ENCODE measurements at places on chromosomes 3 and 15. TPM values are rescaled to one million over a fixed set of nuclear protein-coding genes. Genes with fewer than 3 reads are reported as not detected.

DNA sequence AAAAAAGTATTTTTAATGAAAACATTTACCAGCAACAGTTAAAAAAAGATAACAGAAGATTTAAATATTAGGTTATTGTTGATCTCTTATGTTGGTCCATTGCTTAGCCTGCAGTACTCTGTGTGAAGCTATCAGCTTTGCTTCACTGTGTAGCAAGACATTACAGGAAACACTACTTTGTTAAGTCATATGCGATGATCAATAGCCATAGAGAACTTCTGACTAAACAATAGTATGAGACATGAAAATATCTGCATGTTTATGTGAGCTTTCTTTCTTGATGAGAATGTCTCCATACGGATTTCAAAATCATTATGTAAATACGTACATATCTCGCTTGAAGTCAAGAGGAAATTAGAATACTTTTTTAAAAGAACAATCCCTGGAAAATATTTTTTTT, 27.0 kb upstream of the CAPN3 start:
- H3K4me3 ChIP-seq, result no peak overlapping the region
- H3K27me3 ChIP-seq, result no peaks in the 10 kb centered on the region
- no peaks in the 10 kb centered on the region for H3K36me3 ChIP-seq
- no peaks in the 10 kb centered on the region for H3K4me1 ChIP-seq
- H3K27ac ChIP-seq, result no peak overlapping the region

DNA sequence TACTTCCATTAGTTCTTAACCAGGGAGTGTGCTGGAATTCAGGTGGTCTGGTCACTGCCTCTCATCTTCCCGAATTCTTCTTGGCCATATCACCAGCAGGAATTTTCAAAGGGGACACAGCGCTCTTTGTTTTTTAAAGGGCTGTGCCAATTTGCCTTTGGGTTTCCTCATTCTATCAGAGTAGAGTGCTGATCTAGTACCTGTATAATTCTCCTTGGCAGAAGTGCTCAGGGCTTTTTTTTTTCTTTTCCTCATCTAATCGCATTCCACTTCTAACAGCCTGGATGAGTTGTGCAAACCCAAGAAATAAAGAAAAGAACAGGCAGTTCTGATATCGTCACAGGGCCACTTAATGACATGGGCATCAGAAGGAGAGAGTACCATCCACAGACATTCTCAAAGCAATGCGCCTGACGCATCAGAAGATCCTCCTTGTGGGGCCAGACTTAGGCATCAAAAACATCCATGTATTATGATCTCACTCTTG, 121.0 kb downstream of the ASB7 start:
- no peaks in the 10 kb centered on the region for H3K4me1 ChIP-seq
- no peaks in the 10 kb centered on the region for H3K36me3 ChIP-seq
- H3K27ac ChIP-seq, result peak overlapping the region; percentile 93
- H3K27me3 ChIP-seq, result no peaks in the 10 kb centered on the region
- H3K4me3 ChIP-seq, result no peak overlapping the region

GRCh38 chr15:23482764-23483489, 35.9 kb upstream of the GOLGA6L2 start:
- H3K27ac ChIP-seq, result no peak overlapping the region
- DNase-seq, result no peak
- no peaks in the 10 kb centered on the region for H3K36me3 ChIP-seq
- H3K4me1 ChIP-seq, result no peaks in the 10 kb centered on the region
- H3K27me3 ChIP-seq, result no peaks in the 10 kb centered on the region

DNA sequence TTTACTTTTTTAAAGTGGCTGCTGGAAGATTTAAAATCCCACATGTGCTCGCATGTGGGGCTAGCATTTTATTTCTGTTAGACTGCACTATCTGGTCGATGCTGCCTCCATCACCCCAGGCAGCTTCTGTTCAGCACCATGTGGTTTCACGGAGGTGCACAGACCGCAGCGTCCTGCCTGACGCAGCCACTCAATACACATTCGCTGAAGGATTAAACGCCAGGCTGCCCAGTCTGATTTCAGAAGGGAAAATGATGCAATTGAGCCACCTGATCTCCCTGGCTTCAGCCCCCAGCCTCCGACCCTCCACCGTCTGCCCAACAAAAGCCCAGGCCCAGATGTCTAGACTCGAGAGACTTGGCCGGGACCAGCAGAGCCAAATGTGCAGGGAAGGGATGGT, 84.5 kb downstream of the MEGF11 start:
- no peak overlapping the region for H3K27ac ChIP-seq
- H3K4me3 ChIP-seq, result no peak overlapping the region
- no peaks in the 10 kb centered on the region for H3K4me1 ChIP-seq

DNA sequence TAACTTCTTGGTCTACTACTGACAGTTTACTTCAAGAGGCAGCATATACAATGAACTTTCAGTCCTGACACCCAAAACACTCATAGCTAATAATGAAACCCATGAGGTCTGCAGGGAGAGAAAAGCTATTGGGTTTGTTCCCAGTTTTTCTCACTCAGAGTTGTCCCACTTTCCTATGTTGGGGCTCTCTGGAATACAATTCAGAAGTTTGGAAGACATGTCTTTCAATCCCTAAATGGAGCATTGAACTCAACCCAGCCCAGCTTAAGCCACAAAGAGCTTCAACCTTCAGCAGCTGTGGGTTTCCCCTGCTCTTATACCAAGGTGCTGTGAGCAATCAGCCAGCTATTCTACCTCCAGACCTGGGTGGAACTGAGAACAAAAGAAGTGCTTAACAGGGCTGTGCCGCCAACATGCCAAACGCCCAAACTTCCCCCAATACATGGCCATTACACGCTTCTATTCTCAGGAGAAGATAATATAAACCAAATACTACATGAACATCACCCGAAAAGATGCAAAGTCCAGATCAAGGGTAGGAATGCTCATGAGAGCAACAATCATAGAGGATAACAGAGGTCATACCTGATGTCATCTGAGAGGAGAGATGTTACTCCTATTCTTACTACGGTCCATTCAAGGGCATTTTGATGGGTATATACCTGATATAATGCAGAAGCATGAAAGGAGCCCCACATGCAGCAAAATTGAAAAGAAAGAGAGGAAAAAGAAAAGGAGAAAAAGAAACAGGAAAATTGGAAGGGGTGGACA, 131.2 kb upstream of the TGFBR2 start:
- H3K4me3 ChIP-seq, result no peak overlapping the region
- no peak for DNase-seq
- H3K36me3 ChIP-seq, result no peaks in the 10 kb centered on the region
- no peak overlapping the region for H3K27ac ChIP-seq
- H3K27me3 ChIP-seq, result no peaks in the 10 kb centered on the region

- no peaks in the 10 kb centered on the region for H3K27me3 ChIP-seq
- no peak for DNase-seq
- H3K36me3 ChIP-seq, result no peaks in the 10 kb centered on the region
- H3K27ac ChIP-seq, result no peak overlapping the region
- H3K4me3 ChIP-seq, result no peak overlapping the region
- H3K4me1 ChIP-seq, result no peaks in the 10 kb centered on the region
Measured at GRCh38 chr3:147157631-147158030, 248.7 kb downstream of the ZIC4 start.

DNA sequence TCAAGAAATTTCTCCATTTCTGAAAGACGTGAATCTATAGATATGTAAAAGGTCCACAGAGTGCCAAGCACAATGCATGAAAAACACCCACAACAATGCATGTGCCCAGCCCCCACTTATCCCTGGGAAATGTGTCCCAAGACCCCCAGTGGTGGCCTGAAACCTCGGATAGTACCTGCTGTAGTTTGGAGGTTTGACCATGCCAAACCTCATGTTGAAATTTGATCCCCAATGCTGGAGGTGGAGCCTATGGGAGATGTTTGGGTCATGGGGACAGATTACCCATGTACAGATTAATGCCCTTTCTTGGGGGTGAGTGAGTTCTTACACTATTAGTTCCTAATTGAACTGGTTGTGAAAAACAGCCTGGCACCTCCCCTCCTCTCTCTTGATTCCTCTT, 21.4 kb upstream of the MYZAP start:
- no peak overlapping the region for H3K4me3 ChIP-seq
- H3K27ac ChIP-seq, result no peak overlapping the region
- no peaks in the 10 kb centered on the region for H3K27me3 ChIP-seq
- no peak for DNase-seq
- H3K36me3 ChIP-seq, result no peaks in the 10 kb centered on the region

- no peak overlapping the region for H3K4me3 ChIP-seq
- H3K27me3 ChIP-seq, result no peaks in the 10 kb centered on the region
- no peaks in the 10 kb centered on the region for H3K36me3 ChIP-seq
- no peak overlapping the region for H3K27ac ChIP-seq
- H3K4me1 ChIP-seq, result no peaks in the 10 kb centered on the region
Measured at GRCh38 chr3:113867506-113867905, 28.9 kb downstream of the GRAMD1C start.

GRCh38 chr15:67133738-67134066, 68.3 kb downstream of the SMAD3 start:
- peak overlapping the region; percentile 82 for H3K27ac ChIP-seq
- no peak for DNase-seq
- no peak overlapping the region for H3K4me3 ChIP-seq
- no peaks in the 10 kb centered on the region for H3K36me3 ChIP-seq
- peaks cover 17% of the 10 kb centered on the region for H3K4me1 ChIP-seq
- no peaks in the 10 kb centered on the region for H3K27me3 ChIP-seq

GRCh38 chr3:175729466-175729865, 870.3 kb downstream of the NAALADL2 start:
- no peaks in the 10 kb centered on the region for H3K4me1 ChIP-seq
- no peaks in the 10 kb centered on the region for H3K36me3 ChIP-seq
- DNase-seq, result no peak
- no peak overlapping the region for H3K4me3 ChIP-seq
- no peaks in the 10 kb centered on the region for H3K27me3 ChIP-seq
- H3K27ac ChIP-seq, result no peak overlapping the region

DNA sequence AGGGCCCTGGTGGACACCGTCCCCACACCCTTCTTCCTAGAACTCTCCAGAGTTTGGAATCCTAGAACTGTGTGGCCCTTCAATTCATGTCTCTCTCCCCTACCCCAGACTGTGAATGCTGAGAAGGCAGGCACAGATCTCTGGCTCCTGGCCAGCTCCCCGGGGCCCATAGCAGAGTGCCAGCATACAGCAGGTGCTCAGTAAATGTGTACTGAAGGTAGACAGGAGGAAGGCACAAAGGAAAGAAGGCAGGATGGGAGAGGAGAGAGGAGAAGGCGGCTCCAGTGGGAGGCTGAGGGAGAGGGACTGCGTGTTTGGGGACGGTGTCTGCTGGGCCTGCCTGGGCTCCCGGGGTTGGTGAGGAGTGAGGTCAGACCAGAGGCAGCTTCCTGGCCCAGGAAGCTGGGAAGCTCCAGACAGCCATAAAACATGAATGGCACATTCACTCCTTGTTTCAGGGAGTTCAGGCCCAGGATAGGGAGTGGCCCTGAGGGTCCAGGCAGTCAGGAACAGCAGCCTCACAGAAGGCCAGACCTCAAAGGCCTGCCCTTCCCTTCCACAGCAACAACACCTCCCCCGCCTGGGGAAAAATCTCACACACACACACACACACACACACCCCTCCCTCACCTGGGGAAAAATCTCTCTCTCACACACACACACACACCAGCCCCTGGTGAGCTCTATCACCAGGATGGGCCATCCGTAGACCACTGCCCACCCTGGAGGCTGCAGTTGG, 137.1 kb upstream of the PRR20G start:
- H3K27ac ChIP-seq, result no peak overlapping the region
- no peaks in the 10 kb centered on the region for H3K27me3 ChIP-seq
- H3K36me3 ChIP-seq, result no peaks in the 10 kb centered on the region
- no peaks in the 10 kb centered on the region for H3K4me1 ChIP-seq

GRCh38 chr15:76116138-76116885, 56.5 kb downstream of the TMEM266 start:
- no peak overlapping the region for H3K27ac ChIP-seq
- H3K4me1 ChIP-seq, result no peaks in the 10 kb centered on the region
- H3K36me3 ChIP-seq, result no peaks in the 10 kb centered on the region

GRCh38 chr3:50100386-50100785, 11.7 kb downstream of the RBM5 start:
- H3K4me3 ChIP-seq, result no peak overlapping the region
- H3K27me3 ChIP-seq, result no peaks in the 10 kb centered on the region
- no peaks in the 10 kb centered on the region for H3K36me3 ChIP-seq
- DNase-seq, result no peak
- H3K4me1 ChIP-seq, result no peaks in the 10 kb centered on the region
- no peak overlapping the region for H3K27ac ChIP-seq

DNA sequence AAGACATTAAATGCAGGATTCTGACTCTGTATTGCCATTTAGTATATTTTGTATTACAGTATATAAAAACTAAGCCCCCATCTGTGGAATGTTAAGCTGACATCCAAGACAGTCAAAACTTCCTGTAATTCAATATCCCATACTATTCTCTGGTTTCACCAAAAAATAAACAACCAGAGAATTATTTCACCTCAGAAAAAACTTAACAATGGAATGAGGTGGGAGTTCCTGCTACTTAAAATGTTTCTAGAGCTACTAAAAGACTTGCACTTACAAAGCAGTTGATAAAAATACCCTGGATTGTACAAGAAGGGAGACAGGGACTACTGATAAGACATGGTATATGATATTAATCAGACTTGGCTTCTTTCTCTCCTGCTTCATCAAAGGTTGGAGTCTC, 8.3 kb downstream of the ARL13B start:
- no peaks in the 10 kb centered on the region for H3K27me3 ChIP-seq
- no peaks in the 10 kb centered on the region for H3K36me3 ChIP-seq
- no peak overlapping the region for H3K27ac ChIP-seq
- no peaks in the 10 kb centered on the region for H3K4me1 ChIP-seq

GRCh38 chr3:16548721-16549120, 35.2 kb upstream of the RFTN1 start:
- no peak for DNase-seq
- no peaks in the 10 kb centered on the region for H3K36me3 ChIP-seq
- H3K27me3 ChIP-seq, result no peaks in the 10 kb centered on the region
- no peaks in the 10 kb centered on the region for H3K4me1 ChIP-seq
- H3K4me3 ChIP-seq, result no peak overlapping the region

- peaks cover 15% of the 10 kb centered on the region for H3K4me1 ChIP-seq
- no peaks in the 10 kb centered on the region for H3K36me3 ChIP-seq
- no peaks in the 10 kb centered on the region for H3K27me3 ChIP-seq
- peak overlapping the region; percentile 85 for H3K27ac ChIP-seq
- peak overlapping the region; percentile 68 for H3K4me3 ChIP-seq
Measured at GRCh38 chr3:50610992-50611463, 546 bp downstream of the CISH start.

DNA sequence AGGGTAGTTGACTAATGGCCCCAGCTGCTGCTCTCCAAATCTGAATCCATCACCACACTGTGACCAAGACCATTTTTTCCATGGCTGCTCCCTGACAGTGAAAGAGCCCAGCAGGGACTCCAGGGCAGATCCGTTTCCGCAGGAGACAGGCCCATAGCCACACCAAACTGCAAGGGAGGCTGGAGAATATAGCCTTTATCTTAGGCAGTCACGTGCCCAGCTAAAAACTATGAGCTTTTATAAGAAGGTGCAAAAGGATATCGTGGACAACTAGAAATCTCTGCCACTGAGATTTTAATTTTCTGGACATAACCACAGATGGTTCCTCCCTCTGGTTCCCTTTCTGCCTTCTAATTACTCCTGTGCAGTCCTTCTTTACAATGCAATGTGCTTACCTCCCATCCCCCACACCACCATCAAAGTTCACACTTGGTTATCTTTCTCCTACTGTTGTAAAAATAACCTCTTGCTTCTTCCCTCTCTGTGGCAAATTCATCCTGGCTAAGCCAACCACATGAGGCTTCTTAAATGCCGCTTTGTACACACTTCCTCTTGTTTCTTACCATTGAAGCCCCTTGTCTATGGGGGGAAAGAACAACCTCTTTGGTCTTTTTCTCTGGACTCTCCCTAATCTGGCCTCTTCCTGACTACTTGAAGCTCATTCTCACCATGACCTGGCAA, 233.7 kb downstream of the SHQ1 start:
- no peak for DNase-seq
- H3K4me3 ChIP-seq, result no peak overlapping the region
- no peaks in the 10 kb centered on the region for H3K27me3 ChIP-seq
- no peaks in the 10 kb centered on the region for H3K36me3 ChIP-seq

Gene CAMK2N2
- total RNA-seq, result not detected

Gene CYP19A1
- total RNA-seq, result not detected

Gene SLC9C1
- total RNA-seq, result 0.49 TPM

Gene SLC24A5
- total RNA-seq, result not detected

Gene GUCA1C
- not detected for total RNA-seq

Gene THAP10
- total RNA-seq, result 4.1 TPM

Gene CD96
- total RNA-seq, result 2.1 TPM
